ENCODE measurements at places on chromosomes 4 and X.

DNA sequence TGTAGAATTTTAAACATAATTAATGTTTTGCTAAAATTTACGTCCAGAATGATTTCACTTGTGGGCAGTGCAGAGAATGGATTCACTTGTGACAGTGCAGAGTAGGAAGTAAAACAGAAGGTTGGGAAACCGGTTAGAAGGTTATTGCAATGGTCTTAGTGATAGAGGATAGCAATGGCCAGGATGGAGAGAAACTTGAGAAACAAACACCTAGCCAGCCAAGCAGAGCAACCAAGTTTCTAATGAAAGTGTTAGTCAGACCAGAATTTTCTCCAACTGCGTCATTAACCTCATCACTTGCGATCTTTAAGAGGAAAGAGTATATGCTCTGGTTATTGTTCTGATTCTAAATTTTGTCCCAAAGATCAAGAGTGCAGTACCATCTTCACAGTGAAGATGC is 50.0 kb upstream of the TBC1D9 start:
- no peak for DNase-seq

DNA sequence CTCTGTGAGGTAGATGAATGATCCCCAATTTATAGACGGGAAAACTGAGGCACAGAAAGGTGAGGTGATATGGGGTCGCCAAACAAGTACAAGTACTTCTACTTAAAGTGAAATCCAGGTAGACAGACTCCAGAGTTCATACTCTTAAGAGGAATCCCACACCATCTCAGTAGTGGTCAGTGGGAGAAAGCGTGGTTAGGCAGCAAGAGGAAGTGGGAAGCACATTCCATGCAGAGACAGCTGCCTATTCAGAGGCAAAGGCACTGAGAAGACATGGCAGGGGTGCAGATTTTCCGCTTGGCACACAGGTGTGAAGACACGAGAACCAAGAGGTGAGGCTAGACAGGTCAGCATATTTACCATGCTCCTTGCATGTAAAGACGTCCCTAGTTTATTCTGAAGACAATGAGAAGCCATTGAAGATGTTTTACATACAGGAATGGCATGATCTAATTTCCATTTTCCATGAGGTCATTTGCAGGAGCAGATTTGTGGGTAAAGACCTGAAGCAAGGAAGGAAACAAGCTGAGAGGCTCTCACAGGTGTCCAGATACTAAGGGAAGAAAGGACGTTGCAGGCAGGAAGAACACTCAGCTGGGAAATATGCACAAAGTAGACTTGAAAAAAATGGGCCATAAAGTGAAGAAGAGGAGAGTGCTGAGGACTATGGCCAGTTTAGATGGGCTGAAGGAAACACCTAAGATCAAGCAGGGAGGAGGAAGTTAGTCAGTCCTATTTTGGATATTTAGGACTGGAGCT is 17.3 kb upstream of the CLNK start:
- DNase-seq: no peak

GRCh38 chr4:137967480-137968190 is 274.5 kb downstream of the SLC7A11 start:
- DNase-seq: no peak

GRCh38 chr4:92303621-92304027 is at the start of gene GRID2:
Gene GRID2, plus strand, starts transcription at chr4:92303966.
- no peak for DNase-seq

GRCh38 chrX:133175605-133176004 is 42.5 kb downstream of the TFDP3 start:
- DNase-seq: no peak

GRCh38 chr4:142408003-142408441 is 438.1 kb downstream of the INPP4B start:
- DNase-seq: no peak
